ENCODE measurements at places on chromosomes 4 and X.

DNA sequence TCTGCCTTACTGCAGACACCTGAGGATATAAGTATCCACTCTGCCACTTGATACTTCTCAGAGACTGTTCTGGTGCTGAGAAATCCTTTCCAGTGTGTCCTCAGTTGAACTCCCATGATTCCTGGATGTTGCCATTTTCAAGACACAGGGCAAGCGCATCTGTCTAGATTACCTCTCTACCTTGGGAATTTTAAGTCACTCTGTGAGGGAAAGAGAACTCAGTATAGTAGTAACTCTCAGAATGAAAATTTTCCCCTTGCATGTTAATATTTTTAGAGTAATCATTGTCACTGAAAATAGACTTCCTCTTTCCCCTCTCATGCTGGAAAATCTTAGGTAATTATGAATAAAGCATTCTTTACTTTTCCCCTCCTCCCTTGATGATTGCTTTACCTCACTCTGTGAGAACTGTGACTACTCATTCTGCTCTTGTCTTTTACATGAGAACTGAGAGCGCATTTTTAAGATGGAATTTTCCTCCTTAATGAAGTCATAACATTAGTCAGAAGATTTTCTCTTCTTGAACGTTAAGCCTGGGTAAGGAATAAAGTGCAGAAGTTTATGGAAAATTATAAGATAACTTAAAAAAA, 45.0 kb downstream of the TET2 start:
- DNase-seq, result no peak

GRCh38 chrX:724256-724655, 93.7 kb downstream of the SHOX start:
- DNase-seq, result no peak

GRCh38 chr4:6926681-6927478, 17.3 kb downstream of the TBC1D14 start:
- no peak for DNase-seq

DNA sequence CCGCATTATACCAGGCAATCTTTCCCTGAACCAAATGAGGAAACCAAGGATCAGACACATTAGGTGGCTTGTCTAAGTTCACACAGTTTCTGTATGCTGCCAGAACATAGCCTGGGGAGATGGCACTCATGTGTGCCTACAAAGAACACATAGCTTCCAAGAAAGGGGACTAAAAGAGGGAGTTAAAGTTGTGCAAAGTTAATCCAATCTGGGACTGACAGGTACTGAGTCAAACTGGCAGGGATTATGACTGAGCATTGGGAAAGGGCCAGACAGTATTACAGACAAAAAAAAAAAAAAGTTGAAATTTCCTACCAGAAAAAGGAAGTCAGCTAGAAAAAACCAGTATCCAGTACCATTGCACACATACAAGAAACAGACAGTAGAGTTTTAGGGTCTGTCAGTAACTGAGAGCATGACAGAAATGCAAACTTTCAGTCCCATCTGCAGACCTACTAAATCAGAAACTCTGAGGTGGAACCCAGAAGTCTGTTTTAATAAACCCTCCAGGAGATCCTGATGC, 37.2 kb downstream of the ADAMTS3 start:
- no peak for DNase-seq

GRCh38 chr4:105246712-105247111, 100.0 kb downstream of the TET2 start:
- DNase-seq, result no peak

DNA sequence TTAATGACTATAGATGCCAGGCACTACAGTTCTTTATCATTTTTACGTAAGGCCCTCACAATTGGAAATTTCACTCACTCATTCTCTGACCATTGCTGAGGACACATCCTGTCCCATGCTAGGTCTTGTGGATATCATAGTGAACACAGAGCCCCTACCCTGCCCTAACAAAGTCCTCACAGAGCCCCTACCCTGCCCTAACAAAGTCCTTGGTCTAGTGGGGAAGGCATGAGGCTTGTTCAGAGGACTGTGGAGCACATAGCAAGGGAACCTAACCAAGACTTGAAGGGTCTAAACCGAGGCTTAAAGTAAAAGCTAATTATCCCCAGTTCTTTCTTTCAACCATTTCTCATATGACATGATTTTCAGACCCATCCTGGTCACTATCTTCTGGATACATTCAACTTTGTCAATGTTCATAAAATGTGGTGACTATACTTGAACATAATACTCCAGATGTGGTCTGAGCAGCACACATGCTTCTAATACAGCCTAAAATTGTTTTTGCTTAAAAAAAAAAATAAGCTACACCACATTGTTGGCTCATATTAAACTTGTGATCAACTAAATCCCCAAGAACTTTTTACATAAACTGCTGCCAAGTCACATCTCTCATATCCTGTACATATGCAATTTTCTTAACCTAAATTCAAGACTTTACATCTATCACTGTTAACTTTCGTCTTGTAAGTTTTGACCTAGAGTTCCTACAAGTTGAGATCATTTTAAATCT, 77.0 kb downstream of the GPC3 start:
- no peak for DNase-seq

DNA sequence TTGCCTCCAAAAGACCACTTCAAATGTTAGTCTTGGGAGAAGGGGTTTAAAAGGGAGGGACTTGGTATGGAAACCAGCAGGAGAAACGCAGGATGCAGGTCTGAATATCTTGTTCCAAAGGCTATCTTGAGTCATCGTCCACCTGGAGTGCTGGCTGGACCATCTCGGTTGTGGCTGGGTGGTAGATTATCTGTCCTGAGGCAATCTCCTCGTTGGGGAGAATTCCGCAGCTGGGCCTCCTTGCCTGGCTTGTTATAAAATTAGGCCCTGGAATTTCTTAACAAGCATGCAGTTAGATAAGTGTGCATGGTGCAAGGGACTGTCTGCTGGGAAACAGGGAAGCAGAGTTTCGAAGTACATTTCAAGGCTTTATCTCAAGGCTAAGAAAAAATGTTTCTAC, 2045.7 kb upstream of the TENM3 start:
- DNase-seq, result no peak

GRCh38 chrX:95836517-95836916, 848.1 kb upstream of the DIAPH2 start:
- DNase-seq, result no peak

- no peak for DNase-seq
Observed at GRCh38 chrX:281166-281999, at the start of gene PLCXD1. Gene PLCXD1 (plus strand): TSS chrX:281381. CDS start chrX:284188, 2,807 bp downstream.

- DNase-seq, result no peak
Observed at GRCh38 chrX:114181195-114181594, 402.7 kb upstream of the HTR2C start.

DNA sequence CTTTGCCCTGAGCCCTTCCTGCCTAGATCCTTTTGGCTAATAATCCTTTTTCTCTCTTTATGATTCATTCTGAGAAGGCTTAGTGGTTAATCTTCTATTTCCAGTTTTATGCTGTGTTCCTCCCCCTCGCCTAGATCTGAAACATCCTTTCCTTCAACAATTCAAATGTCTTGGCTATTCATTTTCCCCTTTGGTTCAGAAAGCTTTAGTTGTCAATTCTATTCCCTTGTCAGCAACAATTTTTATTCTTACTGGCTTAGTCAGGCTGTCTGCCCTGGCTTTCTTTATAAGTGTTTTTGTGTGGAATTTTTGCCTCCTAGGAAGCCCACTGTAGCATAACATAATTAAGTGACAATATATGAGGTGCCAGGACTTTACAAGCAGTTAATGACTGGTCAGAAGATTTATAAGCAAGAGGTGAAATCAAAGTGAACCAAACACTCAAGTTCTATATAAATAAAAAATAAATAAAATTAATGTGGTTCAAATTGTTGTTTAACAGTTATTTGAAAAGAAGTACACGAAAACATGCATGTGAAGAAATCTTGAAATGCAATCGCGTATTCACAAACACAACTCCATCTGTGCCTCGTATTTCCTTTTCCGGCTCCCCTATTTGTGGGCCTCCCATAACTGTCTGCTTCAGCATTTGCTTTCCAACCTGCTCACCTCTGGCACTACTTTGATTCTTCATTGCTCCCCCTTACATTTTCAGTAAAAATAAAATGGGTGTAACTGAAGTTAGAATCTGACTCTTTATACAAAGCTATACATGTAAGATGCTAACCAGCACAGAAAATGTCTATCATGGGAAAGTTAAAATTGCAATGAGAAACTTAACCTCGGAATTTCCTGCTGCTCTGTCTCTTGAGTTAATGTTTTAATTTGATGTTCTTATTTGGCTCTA, 235.4 kb downstream of the SPRY1 start:
- no peak for DNase-seq
